ENCODE measurements at places on chromosomes 3 and 15.

GRCh38 chr3:172113710-172114109 is 74.3 kb downstream of the FNDC3B start:
- DNase-seq = no peak

DNA sequence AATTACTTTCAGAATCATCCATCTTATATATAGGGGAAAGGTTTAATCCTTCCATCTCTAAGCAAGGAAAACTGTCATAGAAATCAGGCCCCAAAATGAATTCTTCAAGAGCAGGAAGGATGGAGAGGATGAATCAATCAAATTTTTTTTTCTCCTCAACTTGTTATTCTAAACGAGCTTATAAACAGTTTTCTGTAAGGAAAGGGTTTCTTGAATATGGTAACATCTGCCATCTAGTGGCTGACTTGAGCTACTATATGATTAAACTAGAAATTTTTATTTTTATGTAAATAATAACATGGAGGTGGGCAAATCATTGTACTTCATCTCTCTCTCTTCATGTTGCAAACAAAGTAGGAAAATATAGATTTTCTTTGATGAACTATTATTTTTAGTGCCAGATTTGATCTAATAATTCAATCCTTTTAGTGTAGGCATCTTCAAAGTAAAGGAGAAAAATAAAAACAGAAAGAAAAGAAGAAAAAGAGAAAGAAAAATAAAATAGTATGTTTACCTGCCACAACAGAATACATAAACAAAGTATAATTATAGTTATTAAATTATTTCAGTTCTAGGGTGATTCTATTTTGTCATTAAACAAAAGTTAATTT is 146.6 kb downstream of the SERPINI1 start:
- no peak for DNase-seq

GRCh38 chr15:57146506-57147201 is 228.2 kb downstream of the TCF12 start:
- DNase-seq = no peak

DNA sequence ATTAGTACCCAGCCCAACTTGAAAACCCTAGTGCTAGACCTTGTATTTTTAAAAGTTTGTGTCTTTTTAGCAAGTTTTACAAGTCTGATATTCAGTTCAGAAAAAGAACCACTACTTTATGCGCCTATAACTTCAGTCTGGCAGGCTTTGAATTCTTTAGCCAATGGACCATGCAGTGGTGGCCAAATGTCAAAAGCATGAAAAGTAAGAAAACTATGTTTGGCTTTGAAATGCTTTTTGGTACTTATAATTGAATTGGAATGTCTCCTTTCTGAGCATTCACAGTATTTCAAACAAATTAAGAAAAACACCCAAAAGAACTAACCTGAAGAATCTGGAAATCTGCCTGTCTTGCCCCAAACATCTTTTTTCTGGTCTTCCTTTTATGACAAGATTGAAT is 12.8 kb downstream of the WDR48 start:
- no peak for DNase-seq

GRCh38 chr3:101779047-101779821 is at the start of gene NXPE3:
Gene NXPE3, plus strand, starts transcription at chr3:101779211. Its CDS starts 6,386 bp downstream, at chr3:101785597.
- DNase-seq = peak; percentile 86

- DNase-seq = no peak
These were observed 43.0 kb downstream of the FLNB start for GRCh38 chr3:58051196-58051595.

DNA sequence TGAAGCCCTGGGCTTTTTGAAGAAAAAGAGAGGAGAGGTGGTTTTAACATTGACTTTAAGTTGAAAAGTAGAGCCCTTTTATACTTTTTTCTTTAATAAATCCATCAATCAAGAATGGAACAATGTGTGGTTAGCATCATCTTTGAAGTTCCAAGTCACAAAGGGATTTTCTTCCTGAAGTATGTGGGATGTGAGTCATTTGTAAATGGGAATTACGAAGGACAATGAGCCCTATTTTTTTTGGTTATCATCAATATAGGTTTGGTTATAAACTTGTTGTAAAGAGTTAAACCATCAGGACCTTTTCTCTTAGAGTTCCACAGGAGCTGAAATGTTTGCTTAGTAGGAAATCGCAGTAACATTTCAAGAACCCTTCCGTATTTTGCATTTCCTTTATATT is 38.3 kb downstream of the PIK3CA start:
- DNase-seq = no peak

- DNase-seq = no peak
These were observed 23.9 kb upstream of the ACAD9 start for GRCh38 chr3:128855569-128855968.

- no peak for DNase-seq
These were observed 40.4 kb upstream of the SKOR1 start for GRCh38 chr15:67784856-67785430.

- DNase-seq = no peak
These were observed 10.0 kb upstream of the GRAMD1C start for GRCh38 chr3:113828600-113828999.

DNA sequence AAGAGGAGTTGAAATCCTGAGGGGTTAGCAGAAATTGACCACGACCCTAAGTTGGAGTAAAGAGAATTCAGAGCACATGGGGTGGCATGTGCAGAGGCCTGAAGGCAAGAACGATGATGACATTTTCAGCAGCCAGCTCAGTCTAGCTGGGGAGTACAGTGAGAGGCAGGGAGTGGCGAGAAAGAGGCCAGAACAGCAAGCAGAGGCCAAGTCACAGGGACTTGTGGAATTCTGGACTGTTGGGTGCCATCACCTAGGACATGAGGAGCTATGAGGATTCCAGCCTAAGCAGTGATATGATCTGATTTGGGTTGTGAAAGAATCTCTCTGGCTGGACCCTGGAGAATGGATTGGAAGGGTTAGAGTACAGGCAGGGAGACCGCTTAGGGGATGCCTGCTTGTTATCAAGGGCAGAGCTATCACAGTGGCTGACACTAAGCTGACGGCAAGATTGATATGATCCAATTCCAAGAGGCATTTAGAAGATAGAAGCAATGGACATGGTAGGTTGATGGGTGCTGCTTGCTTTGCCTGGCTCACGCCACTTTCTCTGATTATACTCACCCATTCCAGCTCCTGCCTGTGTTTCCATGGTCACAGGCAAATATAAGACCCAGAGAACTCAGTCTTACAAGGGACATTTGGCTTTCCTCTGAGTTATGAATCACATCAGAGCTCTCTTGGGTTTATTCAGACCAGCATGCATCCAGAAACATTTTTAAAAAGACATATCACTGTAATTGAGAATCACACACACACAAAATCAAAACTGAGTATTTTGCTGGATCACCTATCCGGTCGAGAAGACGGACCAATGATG is 66.4 kb downstream of the LRTM1 start:
- DNase-seq = no peak

DNA sequence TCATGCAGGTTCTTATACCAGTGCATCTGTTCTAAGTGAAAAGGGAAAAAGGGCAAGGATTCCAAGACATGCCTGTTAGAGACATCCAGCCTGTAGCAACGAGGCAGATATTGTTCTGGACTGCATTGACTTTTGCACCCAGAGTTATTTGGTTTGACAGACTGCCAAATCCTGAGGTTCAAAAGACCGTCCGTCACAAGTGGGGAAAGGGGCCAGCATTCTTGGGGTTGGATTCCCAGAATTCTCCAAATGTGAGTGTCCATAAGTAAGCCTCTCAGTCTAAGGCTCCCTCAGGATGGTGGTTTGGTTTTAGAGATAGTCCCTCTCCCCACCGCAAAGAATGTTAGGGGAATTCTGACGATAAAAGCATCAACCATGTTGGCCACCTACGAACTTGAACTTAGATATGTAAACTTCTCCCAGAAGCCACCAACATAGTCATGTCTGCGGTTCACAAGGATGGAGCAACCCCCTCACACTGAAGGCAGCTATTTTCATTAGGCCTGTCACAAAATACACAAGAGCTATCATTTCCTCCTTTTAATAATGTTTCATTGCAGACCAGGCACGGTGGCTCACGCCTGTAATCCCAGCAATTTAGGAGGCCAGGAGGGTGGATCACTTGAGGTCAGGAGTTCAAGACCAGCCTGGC is 13.6 kb upstream of the LACTB start:
- no peak for DNase-seq

DNA sequence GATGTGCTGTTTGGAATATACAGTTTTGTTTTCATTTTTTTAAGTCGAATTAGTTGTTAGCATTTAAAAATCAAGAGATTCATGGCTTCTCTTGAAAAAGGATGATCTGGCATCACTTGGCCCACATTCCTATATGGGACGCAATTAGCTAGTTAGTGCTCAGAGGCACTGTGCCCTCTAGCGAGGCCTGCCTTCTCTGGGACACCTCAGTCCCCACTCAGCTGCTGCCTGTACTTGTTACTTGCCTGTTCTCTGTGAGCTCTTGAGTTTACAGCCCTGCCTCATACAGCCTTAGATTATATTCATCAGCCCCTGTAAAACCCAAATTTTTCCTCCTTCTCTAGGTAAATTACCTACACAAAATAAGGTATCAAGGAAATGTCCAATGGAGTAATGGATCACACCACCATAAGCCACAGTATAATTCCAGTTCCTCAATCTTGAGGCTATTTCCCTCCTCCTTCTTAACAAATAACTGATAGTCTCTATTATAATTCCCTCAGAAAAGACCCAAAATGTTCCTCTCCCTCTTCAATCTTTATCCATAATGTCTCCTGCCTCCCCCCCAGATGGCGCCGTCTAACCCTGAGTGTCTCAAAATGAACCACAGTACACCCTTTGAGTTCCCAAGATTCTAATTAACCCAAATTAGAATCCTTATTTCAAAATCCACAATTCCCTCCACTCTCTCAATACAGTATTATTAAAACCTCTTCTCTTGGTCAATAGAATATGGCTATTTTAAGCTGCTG is 2.7 kb downstream of the ZMAT3 start:
- no peak for DNase-seq

GRCh38 chr15:40747685-40748631 is 7.1 kb downstream of the RMDN3 start:
- DNase-seq = no peak
